ENCODE measurements at places on chromosomes 3 and 15.

GRCh38 chr3:129001806-129002572 lies 885 bp downstream of the EFCC1 start:
- H3K27ac ChIP-seq: no peak overlapping the region
- peaks cover 26% of the 10 kb centered on the region for H3K27me3 ChIP-seq
- H3K4me3 ChIP-seq: peak overlapping the region; percentile 43
- no peak for DNase-seq
- no peaks in the 10 kb centered on the region for H3K36me3 ChIP-seq

- no peaks in the 10 kb centered on the region for H3K4me1 ChIP-seq
- H3K27ac ChIP-seq: no peak overlapping the region
- no peaks in the 10 kb centered on the region for H3K36me3 ChIP-seq
- peaks cover 3% of the 10 kb centered on the region for H3K27me3 ChIP-seq
- DNase-seq: no peak
- H3K4me3 ChIP-seq: no peak overlapping the region
Observed at GRCh38 chr15:61382927-61383326, 153.8 kb upstream of the RORA start.

- H3K4me1 ChIP-seq: no peaks in the 10 kb centered on the region
- H3K36me3 ChIP-seq: no peaks in the 10 kb centered on the region
- H3K27ac ChIP-seq: no peak overlapping the region
- H3K27me3 ChIP-seq: no peaks in the 10 kb centered on the region
Observed at GRCh38 chr15:98874773-98875172, 132.8 kb downstream of the PGPEP1L start.

GRCh38 chr3:141875893-141876380 lies 506 bp upstream of the ATP1B3 start:
- peak overlapping the region; percentile 83 for H3K27ac ChIP-seq
- H3K4me1 ChIP-seq: peaks cover 14% of the 10 kb centered on the region
- no peaks in the 10 kb centered on the region for H3K27me3 ChIP-seq
- peak overlapping the region; percentile 60 for H3K4me3 ChIP-seq
- H3K36me3 ChIP-seq: no peaks in the 10 kb centered on the region

- no peaks in the 10 kb centered on the region for H3K4me1 ChIP-seq
- H3K36me3 ChIP-seq: no peaks in the 10 kb centered on the region
- H3K27me3 ChIP-seq: no peaks in the 10 kb centered on the region
- H3K27ac ChIP-seq: no peak overlapping the region
Observed at GRCh38 chr3:149215515-149215914, 6.1 kb downstream of the CP start.

DNA sequence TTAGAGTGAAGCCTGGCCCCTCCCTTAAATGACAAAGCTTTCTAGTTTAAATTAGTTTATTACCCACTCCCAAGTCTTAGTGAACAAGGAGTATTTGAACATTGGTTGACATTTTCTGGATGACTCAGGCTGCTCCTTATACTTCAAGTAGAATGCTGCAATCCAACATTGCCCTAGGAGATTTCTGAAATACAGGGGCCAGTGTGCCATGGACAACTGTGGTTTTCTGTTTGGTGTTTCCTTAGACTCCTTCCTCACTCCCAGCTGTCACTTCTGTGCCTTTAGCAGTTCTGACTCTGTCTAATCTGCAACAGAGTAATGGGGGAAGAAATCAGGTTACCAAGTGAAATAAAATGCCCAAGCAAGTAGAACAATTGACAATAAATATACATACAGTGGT lies 116.1 kb upstream of the P2RY1 start:
- H3K27me3 ChIP-seq: no peaks in the 10 kb centered on the region
- no peak overlapping the region for H3K27ac ChIP-seq
- H3K4me3 ChIP-seq: no peak overlapping the region
- H3K4me1 ChIP-seq: no peaks in the 10 kb centered on the region
- no peaks in the 10 kb centered on the region for H3K36me3 ChIP-seq

- H3K27me3 ChIP-seq: no peaks in the 10 kb centered on the region
- no peak for DNase-seq
- H3K4me1 ChIP-seq: no peaks in the 10 kb centered on the region
- H3K36me3 ChIP-seq: no peaks in the 10 kb centered on the region
- H3K4me3 ChIP-seq: no peak overlapping the region
Observed at GRCh38 chr15:62591842-62592838, 427.1 kb upstream of the C2CD4B start.

DNA sequence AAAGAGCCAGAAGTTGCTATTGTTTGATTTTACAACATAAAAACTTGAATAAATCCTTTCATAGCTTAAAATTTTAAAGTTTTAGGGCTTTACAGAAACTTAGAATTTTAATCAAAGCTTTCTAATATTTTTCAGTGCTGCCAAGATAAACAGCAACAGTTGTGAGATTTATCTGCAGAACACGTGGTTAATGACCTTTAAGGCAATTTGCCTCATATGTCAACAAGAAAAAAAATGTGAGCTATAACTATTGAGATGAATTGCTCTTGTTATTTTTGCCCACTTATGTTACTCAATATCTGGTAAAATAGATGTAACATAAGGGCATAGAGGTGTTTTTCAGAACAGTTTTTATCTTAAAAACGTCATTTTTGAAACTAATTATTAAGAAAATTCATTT lies 96.7 kb upstream of the NECTIN3 start:
- no peaks in the 10 kb centered on the region for H3K36me3 ChIP-seq
- no peaks in the 10 kb centered on the region for H3K27me3 ChIP-seq
- no peak overlapping the region for H3K4me3 ChIP-seq
- H3K4me1 ChIP-seq: no peaks in the 10 kb centered on the region
- no peak overlapping the region for H3K27ac ChIP-seq

DNA sequence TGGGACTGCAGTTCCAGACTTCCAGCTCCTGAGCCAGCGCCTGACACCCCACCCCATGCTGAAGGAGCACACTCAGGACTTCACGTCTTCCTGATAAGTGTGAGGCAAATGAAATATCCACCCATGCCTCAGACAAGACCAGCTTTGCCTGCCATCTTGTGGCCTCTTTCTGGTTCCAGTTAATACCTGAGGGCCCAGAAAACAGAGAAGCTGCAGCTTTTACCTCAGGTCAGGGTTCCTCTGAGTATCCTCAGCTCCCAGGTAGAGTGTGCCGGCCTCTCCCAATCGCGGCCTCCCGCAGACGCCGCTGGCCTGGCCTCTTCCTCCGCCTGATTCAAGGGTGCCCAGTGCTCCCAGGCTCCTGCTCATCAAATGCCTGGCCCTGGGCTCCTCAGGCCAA lies 5.1 kb upstream of the KLHL6 start:
- H3K27me3 ChIP-seq: no peaks in the 10 kb centered on the region
- H3K27ac ChIP-seq: no peak overlapping the region
- no peak for DNase-seq
- H3K4me3 ChIP-seq: no peak overlapping the region
- H3K4me1 ChIP-seq: peaks cover 8% of the 10 kb centered on the region
- H3K36me3 ChIP-seq: no peaks in the 10 kb centered on the region

- no peak within 1 kb of the TSS for H3K4me3 ChIP-seq
- no peak within 1 kb of the TSS for H3K27ac ChIP-seq
- H3K4me1 ChIP-seq: peaks cover 17% of the 10 kb centered on the region
- peaks cover 8% of the 10 kb centered on the region for H3K36me3 ChIP-seq
Observed at GRCh38 chr15:43517354-43518196, at the start of gene MAP1A. TSS of gene MAP1A (plus strand) at chr15:43517608. CDS start at chr15:43521474, 3,866 bp downstream.

DNA sequence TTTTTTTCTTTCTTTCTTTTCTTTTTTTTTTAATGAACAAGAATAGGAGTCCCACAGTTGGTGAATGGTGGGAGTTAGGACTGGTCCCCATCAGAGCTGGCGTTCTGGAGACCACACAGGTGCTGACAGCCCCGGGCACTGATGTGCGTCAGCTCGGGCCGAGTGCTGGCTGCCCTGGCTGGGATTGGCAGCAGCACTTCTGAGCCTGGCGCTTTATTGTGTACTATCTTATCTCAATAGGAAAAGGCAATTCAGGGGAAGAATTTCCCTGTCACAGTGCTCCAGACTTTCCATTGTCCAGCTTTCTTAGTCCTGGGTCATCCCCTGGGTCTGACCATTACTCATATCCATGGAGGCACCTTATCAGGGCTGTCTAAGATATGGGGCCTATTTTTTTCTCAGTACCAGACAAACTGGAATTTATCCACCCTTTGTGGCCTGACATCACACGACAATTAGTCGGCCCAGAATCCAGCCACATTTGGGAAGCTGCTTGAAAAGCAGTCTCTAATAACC lies 54.1 kb downstream of the TMEM44 start:
- no peaks in the 10 kb centered on the region for H3K36me3 ChIP-seq
- H3K4me1 ChIP-seq: no peaks in the 10 kb centered on the region
- H3K4me3 ChIP-seq: no peak overlapping the region
- no peak overlapping the region for H3K27ac ChIP-seq
- DNase-seq: no peak
- no peaks in the 10 kb centered on the region for H3K27me3 ChIP-seq

GRCh38 chr3:107752202-107752990 lies 229.6 kb downstream of the BBX start:
- H3K4me1 ChIP-seq: no peaks in the 10 kb centered on the region
- no peak overlapping the region for H3K27ac ChIP-seq
- no peak overlapping the region for H3K4me3 ChIP-seq
- no peaks in the 10 kb centered on the region for H3K27me3 ChIP-seq
- H3K36me3 ChIP-seq: peaks cover 13% of the 10 kb centered on the region
- no peak for DNase-seq

GRCh38 chr3:166934879-166935278 lies 445.2 kb downstream of the ZBBX start:
- no peaks in the 10 kb centered on the region for H3K27me3 ChIP-seq
- H3K4me3 ChIP-seq: no peak overlapping the region
- DNase-seq: no peak
- no peaks in the 10 kb centered on the region for H3K36me3 ChIP-seq

DNA sequence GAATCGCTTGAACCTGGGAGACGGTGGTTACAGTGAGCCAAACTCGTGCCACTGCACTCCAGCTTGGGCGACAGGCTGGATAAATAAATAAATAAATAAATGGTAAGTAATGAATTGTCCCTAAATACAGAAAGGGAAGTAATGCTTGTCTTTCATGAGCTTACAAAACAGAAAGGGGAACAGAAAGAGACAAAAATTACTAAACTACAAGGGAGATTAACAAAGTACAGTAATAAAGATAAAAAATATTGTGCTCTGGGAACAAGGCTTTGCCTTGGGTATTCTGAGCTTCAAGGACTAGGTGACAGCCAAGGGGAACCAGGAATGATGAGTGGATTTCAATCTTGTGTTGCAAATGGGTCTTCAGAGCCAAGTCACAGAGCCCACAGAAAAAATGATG lies 9.2 kb upstream of the HLTF start:
- no peaks in the 10 kb centered on the region for H3K36me3 ChIP-seq
- no peak for DNase-seq
- no peaks in the 10 kb centered on the region for H3K27me3 ChIP-seq
- no peaks in the 10 kb centered on the region for H3K4me1 ChIP-seq
- H3K27ac ChIP-seq: no peak overlapping the region

DNA sequence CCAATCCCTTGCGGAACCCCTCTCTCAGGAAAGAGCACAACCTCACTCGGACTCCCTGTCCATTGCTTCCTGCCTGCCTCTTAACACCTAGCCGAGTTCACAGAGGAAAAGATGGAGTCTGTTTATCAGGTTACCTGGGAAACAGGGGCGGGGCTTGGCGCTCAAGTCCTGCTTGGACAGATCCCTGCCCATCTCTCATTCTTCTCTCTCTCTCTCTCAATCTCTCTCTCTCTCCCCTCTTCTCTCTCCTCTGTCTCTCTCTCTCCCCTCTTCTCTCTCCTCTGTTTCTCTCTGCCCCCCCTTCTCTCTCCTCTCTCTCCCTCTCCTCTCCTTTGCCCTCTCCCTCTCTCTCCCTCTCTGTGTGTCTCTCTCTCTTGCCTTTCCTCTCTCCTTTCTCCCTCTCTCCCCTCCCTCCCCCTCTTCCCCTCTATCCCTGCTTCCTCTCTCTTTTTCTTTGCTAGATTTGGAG lies at the start of gene EFHB:
EFHB (minus strand) TSS at position 120 of the 469 bp plus-strand sequence. CDS start 199 bp downstream, outside the sequence.
- no peaks in the 10 kb centered on the region for H3K27me3 ChIP-seq
- H3K36me3 ChIP-seq: no peaks in the 10 kb centered on the region
- no peak within 1 kb of the TSS for H3K27ac ChIP-seq
- DNase-seq: no peak
- H3K4me3 ChIP-seq: no peak within 1 kb of the TSS
- H3K4me1 ChIP-seq: no peaks in the 10 kb centered on the region

All from effector memory CD4-positive, alpha-beta T cell (primary cell).